ENCODE measurements at places on chromosomes 7 and 10. TPM values are rescaled to one million over a fixed set of nuclear protein-coding genes. Genes with fewer than 3 reads are reported as not detected.

The DDC gene
- 0.52 TPM for total RNA-seq

The BCCIP gene
- total RNA-seq: 27.1 TPM

The CNPY1 gene
- 0.52 TPM for total RNA-seq

The ABCB4 gene
- under 0.01 TPM for total RNA-seq

The CALD1 gene
- total RNA-seq: 89.8 TPM

The KCND2 gene
- 2.6 TPM for total RNA-seq

The SPACDR gene
- not detected for total RNA-seq

The SFTPD gene
- not detected for total RNA-seq

The LRRC61 gene
- total RNA-seq: 5.7 TPM

The SFMBT2 gene
- total RNA-seq: 12.5 TPM
